ENCODE measurements at places on chromosomes 3 and 15.
A peak's percentile ranks its signal among the peaks of the same experiment; 100 is the strongest.

- peaks cover 16% of the 10 kb centered on the region for H3K4me1 ChIP-seq
- DNase-seq, result no peak
- H3K36me3 ChIP-seq, result peaks cover 6% of the 10 kb centered on the region
These were observed 55.7 kb downstream of the PXYLP1 start for GRCh38 chr3:141287326-141287725.

GRCh38 chr15:68578175-68578979 lies 416 bp upstream of the CORO2B start:
- peak; percentile 38 for DNase-seq
- H3K4me3 ChIP-seq, result peak overlapping the region; percentile 91
- peaks cover 38% of the 10 kb centered on the region for H3K4me1 ChIP-seq
- H3K27ac ChIP-seq, result peak overlapping the region; percentile 63
- H3K36me3 ChIP-seq, result no peaks in the 10 kb centered on the region
- no peaks in the 10 kb centered on the region for H3K27me3 ChIP-seq

GRCh38 chr3:150870406-150870805 lies 34.8 kb downstream of the MINDY4B start:
- H3K27me3 ChIP-seq, result no peaks in the 10 kb centered on the region
- no peak overlapping the region for H3K27ac ChIP-seq
- DNase-seq, result no peak

- no peaks in the 10 kb centered on the region for H3K4me1 ChIP-seq
- no peaks in the 10 kb centered on the region for H3K36me3 ChIP-seq
- H3K27ac ChIP-seq, result no peak overlapping the region
- no peaks in the 10 kb centered on the region for H3K27me3 ChIP-seq
- H3K4me3 ChIP-seq, result no peak overlapping the region
These were observed 21.2 kb downstream of the ZDHHC23 start for GRCh38 chr3:113968986-113969385.

GRCh38 chr15:61509327-61509840 lies 280.3 kb upstream of the RORA start:
- H3K36me3 ChIP-seq, result no peaks in the 10 kb centered on the region
- no peak overlapping the region for H3K4me3 ChIP-seq

- H3K36me3 ChIP-seq, result no peaks in the 10 kb centered on the region
- H3K27me3 ChIP-seq, result no peaks in the 10 kb centered on the region
- H3K27ac ChIP-seq, result no peak overlapping the region
- no peak for DNase-seq
- H3K4me3 ChIP-seq, result no peak overlapping the region
These were observed 195.4 kb downstream of the FMN1 start for GRCh38 chr15:32998979-32999672.

- DNase-seq, result no peak
- no peaks in the 10 kb centered on the region for H3K36me3 ChIP-seq
- no peaks in the 10 kb centered on the region for H3K4me1 ChIP-seq
- no peak overlapping the region for H3K4me3 ChIP-seq
- no peak overlapping the region for H3K27ac ChIP-seq
These were observed 2.0 kb upstream of the CLDN16 start for GRCh38 chr3:190385731-190386688.

DNA sequence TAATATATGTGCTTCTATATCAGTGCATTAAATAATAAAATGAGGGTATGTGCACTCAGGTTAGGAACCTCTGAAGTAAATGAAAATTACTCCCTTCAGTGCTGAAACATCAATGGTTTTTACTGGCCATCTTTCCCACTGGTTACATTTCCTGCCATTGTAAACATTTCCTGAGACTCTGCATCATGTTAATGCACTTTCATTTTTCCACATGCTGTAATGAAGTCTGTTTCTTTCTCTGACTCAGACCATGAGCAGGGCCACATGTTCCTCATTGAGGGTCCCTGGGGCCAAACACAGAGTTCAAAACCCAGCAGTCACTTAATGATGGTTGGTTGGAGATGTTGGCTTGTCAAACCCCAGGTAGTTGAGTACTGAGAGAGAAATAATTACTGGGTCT lies 15.3 kb downstream of the FAM3D start:
- no peaks in the 10 kb centered on the region for H3K36me3 ChIP-seq
- no peak for DNase-seq
- H3K4me1 ChIP-seq, result no peaks in the 10 kb centered on the region
- no peaks in the 10 kb centered on the region for H3K27me3 ChIP-seq
- H3K4me3 ChIP-seq, result no peak overlapping the region

GRCh38 chr3:120791913-120792312 lies 49.4 kb downstream of the GTF2E1 start:
- H3K4me3 ChIP-seq, result no peak overlapping the region
- H3K4me1 ChIP-seq, result no peaks in the 10 kb centered on the region
- no peaks in the 10 kb centered on the region for H3K27me3 ChIP-seq
- no peak overlapping the region for H3K27ac ChIP-seq

All from thoracic aorta (tissue), 2 donors.